Fibroblast of skin of left quadriceps (primary cell): ENCODE measurements at places on chromosomes 12 and 14.

DNA sequence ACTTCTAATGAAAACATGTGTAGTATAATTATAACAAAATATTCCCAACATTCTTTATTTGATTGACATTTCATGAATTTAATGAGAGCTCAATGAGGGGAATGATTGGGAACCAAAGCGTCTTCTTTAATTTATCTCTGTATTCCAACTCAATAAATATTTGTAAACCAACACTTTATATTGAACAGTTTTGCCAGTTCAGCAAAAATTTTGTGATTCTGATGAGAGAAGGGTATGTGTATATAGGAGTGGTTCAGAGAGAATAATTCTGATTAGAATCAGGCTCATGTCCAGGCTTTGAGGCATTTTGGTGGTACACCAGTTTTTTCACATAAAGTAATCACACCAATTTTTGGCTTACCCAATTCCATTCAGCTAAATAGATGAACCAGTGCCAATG, 564.2 kb downstream of the TMTC2 start:
- no peak for DNase-seq

GRCh38 chr12:87670448-87670847, 358.8 kb downstream of the C12orf50 start:
- DNase-seq, result no peak

DNA sequence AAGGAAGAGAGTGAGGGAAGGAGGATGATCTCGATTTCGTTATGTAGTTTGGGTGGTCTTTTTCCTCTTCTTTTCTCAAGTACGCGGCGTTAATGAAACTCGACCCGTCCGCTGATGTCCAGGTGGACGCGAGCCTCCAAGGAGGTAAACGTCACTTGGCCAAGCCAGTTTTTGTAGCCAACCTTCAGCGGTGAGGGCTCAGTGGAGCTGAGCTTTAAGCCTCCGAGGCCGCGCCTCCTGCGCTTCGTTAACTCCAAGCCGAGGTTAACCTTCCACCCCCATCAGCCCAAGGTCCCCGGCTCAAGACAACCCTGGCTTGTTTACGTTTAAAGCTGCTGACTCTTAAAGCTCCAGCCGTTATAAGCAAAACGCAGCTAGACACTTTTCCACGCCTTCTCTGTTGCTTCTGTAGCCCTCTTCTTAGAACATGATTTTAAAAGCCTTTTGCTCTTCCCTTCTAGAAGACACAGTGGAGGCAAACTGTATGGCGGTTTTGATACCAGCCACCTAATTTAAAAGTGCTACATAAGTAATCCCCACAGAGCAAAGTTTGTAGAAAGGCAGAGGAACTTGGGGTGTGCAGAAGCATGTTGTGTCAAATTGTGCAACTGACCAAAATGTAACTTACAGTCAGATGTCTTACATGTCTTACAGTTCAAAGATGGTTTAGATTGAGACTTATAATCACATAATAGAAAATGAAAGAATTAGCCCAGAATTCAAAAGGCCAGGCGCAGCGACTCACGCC, 923 bp upstream of the ITPR2 start:
- DNase-seq, result no peak

DNA sequence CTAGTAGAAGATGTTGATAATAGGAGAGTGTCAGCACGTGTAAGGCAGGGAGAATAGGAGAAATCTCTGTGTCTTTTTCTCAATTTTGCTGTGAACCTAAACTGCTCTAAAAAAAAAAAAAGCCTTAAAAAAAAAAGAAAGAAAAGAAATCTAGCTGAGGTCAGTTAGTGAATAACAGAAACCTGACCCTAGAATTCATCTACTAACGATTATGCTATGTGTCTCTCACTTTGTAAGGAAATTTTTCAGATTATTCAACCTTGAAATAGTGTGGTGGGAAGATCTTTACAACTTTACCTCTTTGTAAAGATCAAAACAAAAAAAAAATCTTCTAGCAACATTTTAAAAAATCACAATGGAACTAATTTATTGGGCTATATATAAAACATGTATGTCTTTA, 995.7 kb downstream of the GALC start:
- no peak for DNase-seq

DNA sequence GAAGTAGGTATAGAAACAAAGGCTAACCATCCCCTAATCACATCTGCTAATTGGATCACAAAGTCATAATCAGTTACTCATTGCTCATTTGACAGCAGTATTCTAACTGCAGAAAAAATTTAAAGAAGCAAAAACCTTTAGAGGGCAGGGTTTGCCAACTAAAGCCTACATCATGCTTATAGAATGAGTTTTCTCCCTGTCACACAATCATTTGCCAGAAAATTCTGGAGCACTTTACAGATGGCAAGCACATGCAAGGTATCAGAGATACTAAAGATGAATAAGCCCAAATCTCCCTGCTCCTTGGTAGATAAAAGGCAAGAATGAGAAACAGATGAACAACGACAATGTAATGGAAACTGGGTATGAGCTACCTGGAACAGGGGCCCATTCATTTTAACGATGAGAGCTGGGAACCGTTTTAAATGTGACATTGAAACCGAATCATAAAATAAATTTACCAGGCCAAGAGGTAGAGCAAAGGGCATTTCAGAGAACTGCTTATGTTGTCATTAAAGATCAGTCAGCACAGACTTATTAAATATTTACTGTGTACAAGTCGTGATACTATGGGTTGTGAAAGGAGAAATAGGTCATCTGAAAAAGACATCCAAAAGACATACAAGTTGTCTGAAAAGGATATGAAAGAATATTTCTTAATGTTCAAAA, 211.4 kb upstream of the ABCD2 start:
- no peak for DNase-seq

GRCh38 chr12:107679336-107679735, 6.3 kb upstream of the PWP1 start:
- no peak for DNase-seq

DNA sequence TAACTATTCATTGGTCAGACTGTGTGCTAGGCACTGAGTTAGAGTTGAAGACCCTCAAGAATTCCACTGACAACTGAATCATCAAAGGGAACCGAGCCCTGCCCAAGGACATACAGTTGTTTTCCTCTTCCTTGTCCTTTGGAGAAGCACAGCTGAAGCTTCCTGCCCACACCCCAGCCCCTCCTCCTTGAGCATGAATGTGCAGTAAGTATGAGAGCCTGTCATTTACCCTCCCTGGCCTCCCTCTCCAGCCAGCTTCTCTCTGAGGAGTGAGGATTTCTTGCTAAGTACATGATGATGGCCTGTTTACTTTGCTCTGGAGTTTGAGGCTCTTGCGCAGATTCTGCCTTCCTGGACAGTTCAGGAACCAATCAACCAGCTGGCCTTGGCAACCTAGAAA, 235.2 kb downstream of the CACNA1C start:
- DNase-seq, result no peak

DNA sequence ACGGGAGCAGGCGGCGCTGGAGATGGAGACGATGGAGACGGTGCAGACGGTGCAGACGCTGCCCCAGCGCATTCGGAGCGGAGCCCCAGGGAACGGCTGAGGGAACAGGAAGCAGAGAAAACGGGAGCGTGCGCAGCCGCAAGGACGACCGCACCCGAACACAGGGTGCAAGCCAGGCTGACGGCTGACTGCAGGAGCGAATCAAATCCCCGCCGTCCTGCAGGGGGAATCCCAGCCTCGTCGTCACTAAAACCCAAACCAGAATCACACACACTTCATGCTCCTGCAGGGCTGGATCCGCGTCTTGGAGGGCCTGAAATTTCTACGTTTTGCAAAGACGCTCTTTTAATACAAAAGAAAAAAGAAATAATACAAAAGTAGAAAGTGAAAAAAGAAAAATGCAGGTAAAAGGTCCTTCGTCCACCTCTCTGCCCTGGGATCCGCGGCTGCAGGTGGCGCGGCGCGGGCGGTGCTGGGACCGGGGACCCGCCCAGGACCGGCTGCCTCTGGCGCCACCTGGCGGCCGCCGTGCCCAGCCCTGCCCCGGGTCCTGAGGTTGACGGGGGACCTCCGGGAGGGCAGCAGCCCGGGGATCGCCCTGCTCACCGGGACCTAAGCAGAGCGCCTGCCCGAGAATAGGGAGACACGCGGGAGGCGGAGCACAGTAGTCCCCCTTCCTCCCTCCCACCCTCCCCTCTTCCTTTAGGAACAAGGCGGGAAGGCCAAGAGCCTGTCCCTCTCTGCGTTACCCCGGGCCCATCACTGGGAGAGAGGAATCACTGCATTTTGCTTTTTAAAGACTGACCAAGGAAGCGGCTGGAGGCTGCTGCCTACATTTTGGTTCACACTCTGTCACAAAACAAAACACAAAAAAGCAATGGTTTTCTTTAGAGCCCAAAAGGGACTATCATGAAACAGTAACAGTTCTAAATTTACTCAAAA, 20.1 kb downstream of the STX2 start:
- no peak for DNase-seq

DNA sequence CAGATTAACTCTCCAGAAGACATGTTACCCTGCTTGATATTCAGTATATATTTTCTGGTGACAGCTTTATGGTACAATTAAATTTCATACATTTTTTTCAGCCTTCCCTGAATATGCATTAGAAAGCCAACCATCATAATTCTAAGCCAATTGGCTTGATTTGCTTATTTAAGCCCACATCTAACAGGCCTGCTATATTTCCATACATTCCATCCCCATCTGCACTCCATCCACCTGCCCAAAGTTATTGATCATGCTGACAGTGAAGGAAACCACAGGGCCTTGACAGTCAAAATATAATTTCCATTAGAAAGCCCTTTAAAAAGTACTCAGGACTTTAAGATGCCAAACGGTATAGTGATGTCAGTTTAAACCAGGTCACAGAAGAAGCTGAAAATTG, 164.3 kb downstream of the GXYLT1 start:
- no peak for DNase-seq

DNA sequence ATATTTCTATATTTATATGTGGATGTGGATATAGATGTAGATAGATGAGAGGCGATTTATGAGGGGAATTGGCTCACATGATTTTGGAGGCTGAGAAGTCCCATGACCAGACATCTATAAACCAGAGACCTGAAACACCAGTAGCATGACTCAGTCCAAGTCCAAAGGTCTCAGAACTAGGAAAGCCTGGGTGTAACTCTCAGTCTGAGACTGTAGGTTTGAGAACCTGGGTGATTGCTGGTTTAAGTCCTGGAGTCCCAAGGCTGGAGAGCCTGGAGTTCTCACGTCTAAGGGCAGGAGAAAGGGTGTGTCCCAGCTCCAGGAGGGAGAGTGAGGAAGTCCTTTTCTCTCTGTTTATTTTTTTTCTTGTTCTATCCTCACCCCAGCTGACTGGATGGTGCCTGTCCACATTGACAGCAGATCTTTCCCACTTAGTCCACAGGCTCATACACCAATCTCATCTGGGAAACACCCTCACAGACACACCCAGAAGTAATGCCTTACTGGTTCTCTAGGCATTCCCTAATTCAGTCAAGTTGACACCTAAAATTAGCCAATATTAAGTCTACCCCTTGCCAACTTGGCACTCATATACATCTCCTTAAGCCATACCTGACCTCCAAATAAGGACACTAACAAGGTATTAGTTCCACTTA, 45.4 kb downstream of the EMP1 start:
- DNase-seq, result no peak

GRCh38 chr12:92107094-92107493, 38.6 kb downstream of the BTG1 start:
- DNase-seq, result no peak

- no peak for DNase-seq
These were observed 102.0 kb downstream of the KCNMB4 start for GRCh38 chr12:70467918-70468733.

DNA sequence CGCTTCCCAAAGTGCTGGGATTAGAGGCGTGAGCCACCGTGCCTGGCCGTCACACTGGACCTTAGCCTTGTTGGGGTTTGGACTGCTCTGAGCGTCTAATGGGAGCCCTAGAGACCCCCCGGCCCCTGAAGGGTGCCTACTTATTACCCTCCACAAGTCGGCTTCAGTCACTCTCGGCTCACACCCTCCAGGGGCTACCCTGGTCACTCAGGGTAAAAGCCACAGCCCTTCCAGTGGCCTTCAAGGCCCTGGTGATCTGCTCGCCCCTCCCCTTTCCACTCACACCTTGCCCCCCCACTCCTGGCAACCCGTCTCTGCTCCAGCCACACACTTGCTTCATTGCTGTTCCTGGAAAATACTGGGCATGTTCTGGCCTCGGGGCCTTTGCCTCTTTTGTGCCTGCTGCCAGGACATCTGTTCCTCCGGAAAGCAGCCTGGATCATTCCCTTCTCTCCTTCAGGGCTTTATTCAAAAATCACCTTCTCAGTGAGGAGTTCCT, 3.6 kb upstream of the MORN3 start:
- no peak for DNase-seq

- DNase-seq, result no peak
These were observed at the start of gene PLEK2 for GRCh38 chr14:67411820-67412421. PLEK2 (minus strand) TSS chr14:67412165; CDS start chr14:67412059, 106 bp downstream.

DNA sequence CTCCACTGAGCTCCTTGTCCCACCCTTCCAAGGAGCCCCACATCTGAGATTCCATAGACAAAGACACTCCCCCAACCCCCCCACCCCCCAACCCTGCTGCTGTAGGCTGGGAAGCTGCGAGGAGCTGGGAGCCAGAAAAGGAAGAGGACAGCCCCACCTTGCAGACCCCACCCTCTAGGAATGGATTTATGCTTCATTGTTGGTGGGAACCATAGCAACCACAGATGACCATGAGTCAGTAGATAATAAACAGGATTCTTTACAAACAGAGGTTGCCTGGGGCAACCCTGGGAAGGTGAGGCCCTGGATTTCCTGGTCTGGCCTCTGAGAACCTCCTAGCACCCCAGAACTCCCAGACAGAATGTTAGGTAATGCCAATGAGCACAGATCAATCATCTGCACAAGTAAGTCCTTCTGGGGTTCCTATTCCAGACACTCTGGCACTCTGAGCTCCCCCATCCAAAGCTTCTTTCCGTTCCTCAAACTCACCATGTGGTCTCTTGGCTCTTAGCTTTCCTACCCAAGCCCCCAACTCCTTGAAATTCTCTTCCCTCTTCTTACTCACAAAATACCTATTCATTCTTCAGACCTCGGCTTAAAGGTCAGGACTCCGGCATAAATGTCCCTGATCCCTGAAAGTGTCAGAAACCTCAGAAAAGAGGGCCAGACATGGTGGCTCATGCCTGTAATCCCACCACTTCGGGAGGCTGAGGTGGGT, 15.2 kb upstream of the PLEKHG6 start:
- peak; percentile 38 for DNase-seq

- peak; percentile 63 for DNase-seq
These were observed 73.6 kb downstream of the SSPN start for GRCh38 chr12:26268841-26269561.

GRCh38 chr12:94242901-94243300, 94.5 kb downstream of the PLXNC1 start:
- DNase-seq, result no peak

GRCh38 chr12:115998119-115998633, 279.3 kb downstream of the MED13L start:
- DNase-seq, result peak; percentile 43

DNA sequence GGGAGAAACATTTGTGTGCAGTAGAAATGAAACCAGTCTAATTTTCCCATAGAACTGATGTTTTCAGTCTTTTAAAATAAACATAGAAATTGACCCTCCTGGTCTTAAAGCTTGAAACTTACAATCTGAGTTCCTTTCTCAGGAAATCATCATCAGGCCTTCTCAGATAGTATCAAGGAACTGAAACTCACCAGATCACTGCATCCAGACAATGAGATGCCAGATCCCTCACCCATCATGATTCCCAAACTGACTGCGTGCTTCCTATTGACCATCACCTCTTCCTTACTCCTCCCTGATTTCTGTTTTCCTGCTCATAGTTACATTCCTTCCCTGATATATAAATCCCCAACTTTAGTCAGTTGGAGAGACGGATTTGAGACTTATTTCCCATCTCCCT, 195.0 kb upstream of the AMIGO2 start:
- DNase-seq, result no peak

GRCh38 chr14:51628238-51628637, 23.5 kb upstream of the FRMD6 start:
- no peak for DNase-seq
